ENCODE measurements at places on chromosomes 4 and X.
A peak's percentile ranks its signal among the peaks of the same experiment; 100 is the strongest.

GRCh38 chr4:94714365-94715160 lies 43.2 kb upstream of the BMPR1B start:
- no peak for DNase-seq

GRCh38 chr4:78766650-78767049 lies 9.5 kb upstream of the BMP2K start:
- DNase-seq = no peak

- DNase-seq = no peak
These were observed 323.6 kb upstream of the DIPK2B start for GRCh38 chrX:45524296-45524695.

GRCh38 chr4:52939739-52940138 lies 77.6 kb downstream of the RASL11B start:
- no peak for DNase-seq

DNA sequence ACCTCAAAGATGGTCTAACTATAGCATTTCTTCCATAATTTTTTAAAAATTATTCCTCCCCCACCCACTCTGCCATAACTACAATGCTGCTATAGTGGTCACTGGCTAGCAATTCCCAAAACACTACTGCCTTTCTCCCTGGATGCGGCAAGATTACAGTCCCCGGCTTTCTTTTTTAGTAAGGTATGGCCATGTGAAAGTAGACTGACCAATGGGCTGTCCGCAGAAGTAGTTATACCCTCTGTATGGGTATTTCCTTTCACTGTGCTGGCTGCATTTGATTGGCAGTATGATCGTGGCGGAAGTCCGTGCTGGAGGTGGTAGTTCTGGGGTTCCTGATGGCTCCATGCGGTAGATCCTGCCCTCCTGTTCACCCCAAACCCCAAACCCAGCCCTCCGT lies 166.0 kb downstream of the FBXO8 start:
- no peak for DNase-seq

DNA sequence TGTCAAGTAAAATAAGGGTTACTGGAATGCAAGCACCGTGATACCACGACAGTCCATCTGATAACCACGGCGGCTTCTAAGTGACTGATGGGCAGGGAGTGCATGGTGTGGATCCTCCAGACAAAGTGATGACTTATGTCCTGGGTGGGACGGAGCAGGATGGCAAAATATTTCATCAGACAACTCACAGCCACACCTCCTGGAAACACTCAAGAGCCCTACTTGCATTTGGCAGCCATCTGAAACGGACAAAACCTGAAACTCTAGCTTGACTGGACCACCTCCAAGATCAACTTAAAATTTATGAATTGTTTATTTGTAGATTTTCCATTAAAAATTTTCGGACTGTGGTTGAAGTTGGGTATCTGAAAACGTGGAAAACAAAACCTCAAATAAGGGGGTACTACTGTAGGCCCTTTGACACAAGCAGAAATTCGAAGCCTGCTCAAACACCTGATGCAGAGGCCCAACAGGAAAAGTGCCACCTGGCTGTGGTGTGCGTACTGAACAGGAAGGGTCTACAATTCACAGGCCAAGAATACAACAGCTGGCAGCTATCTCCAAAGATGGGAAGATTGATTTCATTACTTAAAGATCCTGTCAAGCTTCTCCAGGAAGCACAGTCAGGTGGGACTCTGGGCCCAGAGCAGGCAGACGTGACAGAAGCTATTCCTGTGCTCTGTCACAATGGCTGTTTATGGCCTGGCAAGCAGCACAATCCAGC lies 26.0 kb downstream of the LRIT3 start:
- DNase-seq = no peak

DNA sequence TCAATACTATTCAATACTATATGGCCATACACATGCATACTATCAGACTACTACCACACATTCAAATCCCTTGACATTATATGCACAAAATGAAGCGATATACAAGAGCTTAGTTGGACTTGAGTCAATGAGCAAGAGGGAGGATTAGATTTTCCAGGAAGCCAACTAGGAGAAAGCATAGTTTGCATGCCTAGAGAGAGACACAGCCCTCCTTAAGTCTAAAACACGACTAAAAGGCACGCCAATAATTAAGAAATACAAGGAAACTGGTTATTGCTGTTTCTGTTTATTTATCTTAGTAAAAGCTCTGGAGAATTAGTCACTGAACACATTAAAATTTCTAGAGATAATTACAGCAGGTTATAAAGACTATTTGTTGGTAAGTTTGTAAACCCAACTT lies 21.8 kb downstream of the MBNL3 start:
- no peak for DNase-seq

GRCh38 chr4:74014332-74014731 lies 15.9 kb upstream of the CXCL5 start:
- DNase-seq = no peak

DNA sequence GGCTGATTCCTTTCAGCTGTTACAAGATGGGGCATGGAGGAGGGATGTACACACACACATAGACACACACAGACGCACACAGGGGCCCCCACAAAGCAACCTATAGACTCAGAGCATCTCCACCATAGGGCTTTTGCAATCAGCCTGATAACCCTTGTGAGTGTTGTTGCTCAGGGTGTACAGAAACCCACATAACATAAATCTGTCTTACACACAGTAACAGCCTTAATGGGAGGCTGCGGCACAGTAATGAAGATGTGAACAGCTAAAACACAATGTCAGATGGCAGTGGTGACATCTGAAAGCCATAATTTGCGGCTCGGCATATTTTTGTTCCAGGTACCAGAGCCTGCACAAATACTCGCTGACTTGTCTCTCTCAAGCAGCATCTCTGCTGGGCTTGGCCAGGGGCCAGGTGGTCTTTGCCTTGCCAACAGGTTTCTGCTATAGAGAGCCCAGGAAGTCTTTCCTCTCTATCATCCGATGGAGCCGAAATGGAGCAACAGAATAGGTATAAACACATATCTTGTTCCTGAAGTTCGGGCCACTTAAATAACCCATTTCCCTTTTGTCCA lies 357.2 kb upstream of the GATB start:
- no peak for DNase-seq

DNA sequence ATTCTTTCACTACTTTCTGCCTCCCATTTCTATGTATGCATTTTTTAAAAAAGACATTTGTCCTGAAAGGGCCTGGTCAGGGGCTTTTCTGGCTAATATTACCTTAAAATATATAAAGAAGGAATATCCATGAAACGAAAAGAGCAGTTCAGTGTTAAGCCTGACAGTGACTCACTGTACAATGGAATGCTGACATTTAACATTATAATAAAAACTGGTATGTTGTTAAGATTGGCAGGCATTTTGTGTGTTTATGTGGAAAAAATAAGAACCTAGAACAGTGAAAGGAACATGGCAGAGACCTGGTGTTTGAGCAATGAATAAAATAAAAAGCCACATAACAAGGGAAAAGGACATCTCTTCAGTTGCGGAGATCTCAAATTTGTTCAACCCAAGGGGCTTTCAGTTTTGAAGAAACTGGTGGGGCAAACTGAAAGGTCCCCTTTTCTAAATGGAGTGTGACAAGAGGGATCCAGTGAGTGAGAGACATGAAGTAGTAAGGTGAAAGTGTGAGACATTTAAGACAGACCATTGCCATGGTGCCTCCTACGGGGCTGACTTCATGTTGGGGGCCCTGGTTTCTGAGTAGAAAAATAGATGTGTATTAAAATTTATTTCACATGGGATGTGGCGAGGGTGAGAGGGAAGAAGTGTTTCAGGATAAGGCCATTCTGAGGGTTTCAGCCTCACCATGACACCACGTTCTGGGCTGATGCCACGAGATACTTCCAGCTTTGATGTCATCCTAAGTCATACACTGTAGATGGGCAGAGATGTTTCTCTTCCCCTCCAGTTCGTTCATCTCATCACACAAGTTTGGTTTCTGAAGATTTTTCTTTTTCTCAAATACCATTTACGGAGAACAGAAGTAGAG lies 324.9 kb downstream of the PPP3CA start:
- no peak for DNase-seq

- no peak for DNase-seq
These were observed 516 bp upstream of the ZIC3 start for GRCh38 chrX:137565318-137565904.

GRCh38 chrX:49247916-49248811 lies 12.9 kb downstream of the CCDC22 start:
- no peak for DNase-seq

GRCh38 chrX:118726887-118727685 lies at the start of gene IL13RA1:
IL13RA1 (plus strand) TSS chrX:118727606; CDS start chrX:118727639, 33 bp downstream.
- peak; percentile 49 for DNase-seq

- no peak for DNase-seq
These were observed 241.3 kb downstream of the C4orf33 start for GRCh38 chr4:129337228-129337620.

GRCh38 chr4:87322754-87323153 lies at the start of gene HSD17B13:
HSD17B13 (minus strand) TSS chr4:87322882; CDS start chr4:87322841, 41 bp downstream.
- no peak for DNase-seq

DNA sequence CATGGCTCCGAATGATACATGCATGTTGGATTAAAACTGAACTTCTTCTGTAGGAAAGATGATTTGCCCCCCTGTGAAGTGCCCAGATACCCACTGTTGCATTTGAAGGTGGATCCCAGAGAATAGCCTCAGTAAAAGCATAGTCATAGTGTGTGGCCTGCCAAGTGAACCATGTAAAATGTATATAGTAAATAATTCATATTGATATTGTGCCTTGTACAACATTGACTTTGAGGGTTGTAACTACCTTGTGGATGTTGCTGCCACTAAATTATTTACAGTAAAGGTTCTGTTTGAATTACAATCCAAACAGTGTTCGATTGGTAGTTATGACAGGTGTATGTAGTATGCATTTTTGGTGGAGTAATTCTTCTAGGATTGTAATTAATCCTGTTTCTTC lies 19.2 kb downstream of the TMEM131L start:
- no peak for DNase-seq

- no peak for DNase-seq
These were observed 17.8 kb upstream of the MCF2 start for GRCh38 chrX:139725720-139726119.

DNA sequence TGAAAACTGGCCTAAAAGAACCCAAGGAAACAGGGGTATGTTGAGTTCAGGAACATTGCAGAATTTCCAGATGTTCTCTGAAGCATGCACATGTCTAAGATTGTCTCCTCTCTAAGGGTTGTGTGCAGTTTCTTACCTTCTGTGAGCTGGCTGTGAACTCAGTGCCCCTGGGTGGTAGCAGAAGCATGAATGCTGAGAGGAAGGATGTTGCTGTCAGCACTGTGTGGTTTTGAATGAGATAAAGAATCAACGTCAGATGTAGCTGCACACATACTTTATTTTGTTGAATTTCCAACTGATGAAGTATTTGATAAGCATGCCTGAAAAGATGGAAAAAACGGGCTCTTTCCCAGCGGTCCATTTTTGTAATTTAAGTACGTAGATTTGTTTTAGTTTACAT lies 23.8 kb upstream of the CD38 start:
- peak; percentile 38 for DNase-seq

DNA sequence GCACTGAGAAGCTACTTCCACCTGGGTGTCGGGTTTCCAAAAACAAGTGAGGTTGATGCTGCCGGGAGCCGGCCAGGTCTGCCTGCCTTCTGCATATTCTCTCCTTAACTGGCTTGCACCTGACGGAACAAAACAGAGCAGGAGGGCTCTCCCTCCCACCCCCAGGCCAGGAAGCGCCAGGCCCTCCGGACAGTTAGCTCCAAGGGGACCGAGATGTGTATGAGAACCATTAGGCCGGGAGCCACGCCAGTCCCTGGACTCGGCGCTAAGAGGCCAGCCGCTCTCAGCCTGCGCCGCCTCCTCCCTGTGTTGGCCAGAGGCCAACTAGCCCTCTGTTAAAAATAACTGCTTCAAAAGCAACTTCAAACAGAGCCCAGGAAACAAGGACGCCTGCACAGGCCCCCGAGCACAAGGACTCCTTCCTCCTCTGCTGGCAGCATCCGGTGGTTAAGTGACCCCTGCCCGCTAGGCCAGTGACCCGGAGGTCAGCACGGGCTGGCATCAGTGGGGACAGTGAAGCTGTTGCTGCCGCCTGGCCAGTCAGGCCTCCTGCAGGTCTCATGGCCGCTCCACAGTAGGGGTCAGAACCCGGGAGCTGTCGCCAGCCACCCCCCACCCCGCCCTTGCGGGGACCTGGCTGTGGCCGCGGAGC lies 107.9 kb downstream of the ABLIM2 start:
- no peak for DNase-seq

- DNase-seq = no peak
These were observed 72.6 kb upstream of the ADAMTS3 start for GRCh38 chr4:72641611-72642010.

DNA sequence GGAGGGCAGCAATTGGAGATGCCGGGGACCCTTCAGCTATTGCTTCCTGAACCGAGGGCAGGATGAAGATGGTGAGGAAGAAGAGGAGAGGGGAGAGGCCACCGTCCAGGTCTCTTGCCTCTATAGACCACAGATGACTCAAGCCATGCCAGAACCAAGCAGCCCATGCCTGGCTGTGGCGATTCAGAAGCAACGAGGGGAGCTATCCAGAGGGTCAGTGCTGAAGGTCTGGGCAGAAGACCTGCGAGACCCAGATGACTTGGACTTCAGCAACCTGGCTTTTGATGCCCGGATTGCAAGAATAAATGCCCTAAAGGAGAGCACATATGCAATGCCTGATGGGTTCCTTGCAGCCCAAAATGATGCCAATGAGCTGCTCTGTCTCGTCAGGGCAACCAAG lies 70.2 kb upstream of the PRPS2 start:
- DNase-seq = no peak

DNA sequence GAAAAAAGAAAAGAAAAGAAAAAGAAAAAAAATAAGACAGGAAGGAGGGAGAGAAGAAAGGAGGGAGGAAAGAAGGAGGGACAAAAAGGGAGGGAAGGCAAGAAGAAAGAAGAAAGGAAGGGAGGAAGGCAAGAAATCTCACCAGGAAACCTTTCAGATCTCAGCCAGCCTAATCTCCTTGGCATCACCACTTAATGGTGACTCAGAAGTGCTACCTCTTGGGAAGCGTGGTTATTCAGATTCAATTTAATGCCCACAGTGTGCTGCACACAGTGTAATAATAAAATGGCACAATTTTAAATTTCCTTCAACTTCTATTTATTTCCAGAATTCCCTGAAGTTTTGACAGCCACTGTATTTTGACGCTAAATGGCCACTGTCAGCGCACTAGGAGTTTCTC lies 50.3 kb downstream of the DKK2 start:
- DNase-seq = no peak

DNA sequence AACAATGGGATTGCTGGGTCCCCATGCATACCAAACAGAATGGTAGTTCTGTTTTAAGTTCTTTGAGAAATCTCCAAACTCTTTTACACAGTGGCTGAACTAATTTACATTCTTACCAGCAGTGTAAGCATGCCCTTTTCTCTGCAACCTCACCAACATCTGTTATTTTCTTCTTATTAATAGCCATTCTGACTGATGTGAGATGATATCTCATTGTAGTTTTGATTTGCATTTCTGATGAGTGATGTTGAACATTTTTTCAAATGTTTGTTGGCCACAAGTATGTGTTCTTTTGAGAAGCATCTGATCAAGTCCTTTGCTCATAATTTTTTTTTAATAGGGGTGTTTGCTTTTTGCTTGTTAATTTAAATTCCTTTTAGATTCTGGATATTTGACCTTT lies 41.2 kb upstream of the ZMAT1 start:
- no peak for DNase-seq

- DNase-seq = peak; percentile 70
These were observed 2.4 kb downstream of the NKX3-2 start for GRCh38 chr4:13541720-13542576.

Data from Peyer's patch (tissue), 4 donors.